Cortex of kidney (tissue), 1 donor: ENCODE measurements at places on chromosomes 7 and 10.

DNA sequence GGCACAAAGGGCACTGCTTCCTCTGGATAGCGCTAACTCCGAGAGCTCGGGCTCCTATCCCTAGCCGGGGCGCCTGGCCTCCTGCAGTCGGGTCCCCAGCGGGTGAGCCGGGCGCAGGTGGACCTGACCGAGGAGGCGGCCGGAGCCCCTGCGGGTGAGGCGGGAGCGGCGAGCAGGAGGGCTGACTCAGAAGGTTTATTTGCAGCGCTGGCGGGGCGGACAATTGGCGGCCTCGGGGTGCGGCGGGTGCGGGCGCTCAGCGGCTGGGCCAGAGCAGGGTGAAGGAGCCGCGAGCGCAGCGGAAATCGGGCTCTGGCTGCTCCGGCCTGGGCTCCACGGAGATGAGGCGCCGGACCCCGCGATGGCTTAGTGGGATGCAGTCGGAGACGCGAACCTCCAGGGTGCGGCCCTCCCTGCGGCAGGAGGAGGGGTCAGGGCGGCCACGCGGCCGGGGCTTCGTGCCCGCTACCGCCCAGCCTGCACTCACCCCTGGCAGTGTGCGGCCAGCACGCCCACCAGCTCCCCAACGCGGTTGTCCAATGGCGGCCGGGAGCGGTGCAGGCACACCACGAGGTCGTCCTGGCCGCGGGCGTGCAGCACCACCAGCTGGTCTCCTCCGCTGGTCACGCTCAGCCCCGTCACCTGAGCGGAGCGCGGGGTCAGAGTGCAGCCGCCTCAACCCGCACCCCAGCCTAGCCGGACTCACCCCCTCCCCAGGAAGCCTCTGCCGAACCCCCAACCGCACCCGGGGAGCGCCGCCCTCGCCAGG lies 16.1 kb downstream of the MYO1G start:
- DNase-seq = no peak

DNA sequence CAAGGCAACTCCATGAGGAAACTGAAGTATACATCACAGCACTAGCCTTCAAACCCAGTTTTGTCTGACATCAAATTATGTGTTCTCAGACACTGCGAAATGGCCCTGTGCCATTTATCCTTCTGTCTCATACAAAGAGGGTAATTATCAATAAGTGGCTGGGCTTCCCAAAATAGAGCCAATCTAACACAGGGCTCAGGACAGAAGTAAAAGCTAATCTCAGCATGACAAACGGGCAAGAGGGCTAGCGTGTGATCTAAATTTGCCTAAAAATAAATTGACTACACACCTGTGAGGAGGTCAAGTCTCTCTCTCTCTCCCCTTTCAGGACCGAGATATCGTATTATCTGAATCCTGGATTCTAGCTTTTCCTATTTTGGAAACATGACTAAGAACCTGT lies 67.2 kb downstream of the DGKB start:
- DNase-seq = no peak

DNA sequence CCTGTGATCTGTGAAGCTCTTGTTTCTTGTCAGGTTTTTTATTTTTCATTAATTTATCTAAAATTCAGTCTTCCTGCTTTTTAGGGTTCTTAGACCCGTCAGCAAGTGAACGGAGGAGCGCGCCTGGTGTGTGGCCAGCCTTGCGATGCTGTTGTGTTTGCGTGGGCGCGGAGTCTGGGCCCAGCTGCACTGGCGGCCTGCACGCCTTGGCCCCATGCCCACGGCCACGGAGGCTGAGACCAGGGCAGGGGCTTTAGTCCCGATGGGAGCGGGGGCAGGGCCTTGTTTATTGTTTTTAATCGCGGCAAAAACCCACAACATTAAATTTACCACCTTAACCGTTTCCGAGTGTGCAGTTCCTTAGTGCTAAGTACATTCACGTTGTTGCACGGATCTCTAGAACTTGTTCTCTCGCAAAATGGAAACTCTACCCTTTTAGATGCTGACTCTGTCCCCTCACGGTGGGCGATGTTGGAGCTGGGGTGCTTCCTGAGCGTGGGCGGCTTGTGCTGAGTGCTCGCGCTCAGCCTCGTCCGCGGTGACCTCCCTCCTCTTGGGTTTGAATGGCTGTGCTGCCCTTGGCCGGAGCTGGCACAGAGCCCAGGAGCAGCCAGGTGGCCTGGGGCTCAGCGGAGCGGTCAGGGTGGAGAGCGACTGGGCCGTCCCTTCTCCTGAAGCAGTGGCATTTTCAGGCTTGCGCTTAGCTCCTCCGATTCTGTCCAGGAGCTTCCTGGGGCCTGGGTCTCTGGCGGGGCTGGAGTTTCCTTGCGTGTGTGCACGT lies 69.1 kb downstream of the INPP5A start:
- DNase-seq = no peak

DNA sequence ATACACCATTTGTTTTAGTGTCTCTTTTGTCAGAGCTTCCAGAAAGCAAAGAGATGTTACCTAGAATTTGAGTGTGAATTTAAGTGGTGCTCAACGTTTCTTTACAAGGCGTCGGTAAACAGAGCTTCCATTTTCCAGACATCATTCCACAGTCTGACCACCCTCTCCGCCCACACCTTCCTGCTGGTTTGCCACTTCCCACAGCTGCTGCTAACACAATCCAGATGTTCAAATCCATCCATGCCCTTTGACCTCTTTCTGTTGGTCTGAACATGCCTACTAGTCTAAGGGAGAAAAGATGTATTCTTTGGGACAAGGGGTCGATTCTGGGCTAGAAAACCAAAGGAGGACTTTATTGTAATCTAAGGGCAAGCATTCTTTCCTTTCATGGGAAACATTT lies 86.1 kb downstream of the FAM107B start:
- DNase-seq = no peak

DNA sequence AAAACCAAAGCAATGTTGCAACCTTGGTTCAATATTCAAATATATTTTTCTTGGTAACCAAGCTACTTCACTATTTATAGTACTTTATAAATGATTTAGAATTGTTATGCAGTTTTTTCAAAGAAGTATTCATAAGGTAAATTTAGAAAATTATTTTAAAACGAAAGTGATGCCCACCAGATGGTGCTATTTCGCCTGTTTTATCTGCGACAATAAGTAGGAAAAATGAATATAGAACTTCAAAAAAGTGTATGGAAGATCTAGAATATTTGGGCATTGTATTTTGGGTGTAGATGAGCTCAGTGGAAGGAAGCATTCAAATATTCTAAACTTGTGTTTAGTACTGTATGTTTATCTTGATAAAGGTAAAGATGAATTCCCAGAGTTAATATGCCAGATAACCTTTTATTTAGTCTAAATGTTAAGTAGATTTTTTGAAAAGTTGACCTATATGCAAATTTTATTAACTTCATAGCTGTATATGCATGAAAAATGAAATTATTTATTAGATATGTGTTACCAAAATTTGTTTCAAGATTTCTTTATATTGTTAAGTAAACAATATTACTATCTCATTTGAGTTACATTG lies 93.2 kb downstream of the ADK start:
- DNase-seq = no peak

DNA sequence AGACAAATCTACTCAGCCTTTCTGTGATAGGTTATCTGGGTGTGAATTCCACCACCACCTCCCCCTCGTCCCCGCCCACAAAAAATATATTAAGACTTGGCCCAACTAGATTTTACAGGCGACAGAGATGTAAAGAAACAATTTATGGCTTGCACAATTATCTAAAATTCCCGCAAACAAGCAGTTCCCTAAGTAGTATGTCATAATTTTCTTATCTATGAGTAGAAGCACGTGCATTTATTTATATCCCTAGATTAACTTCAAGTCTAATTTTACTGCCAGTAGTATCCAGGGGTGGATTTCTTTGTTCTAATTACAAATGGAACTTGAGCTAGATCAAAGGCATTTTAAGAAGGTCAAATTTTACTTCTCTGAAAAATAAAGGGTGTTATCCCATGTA lies 1.7 kb downstream of the TSPAN12 start:
- no peak for DNase-seq

DNA sequence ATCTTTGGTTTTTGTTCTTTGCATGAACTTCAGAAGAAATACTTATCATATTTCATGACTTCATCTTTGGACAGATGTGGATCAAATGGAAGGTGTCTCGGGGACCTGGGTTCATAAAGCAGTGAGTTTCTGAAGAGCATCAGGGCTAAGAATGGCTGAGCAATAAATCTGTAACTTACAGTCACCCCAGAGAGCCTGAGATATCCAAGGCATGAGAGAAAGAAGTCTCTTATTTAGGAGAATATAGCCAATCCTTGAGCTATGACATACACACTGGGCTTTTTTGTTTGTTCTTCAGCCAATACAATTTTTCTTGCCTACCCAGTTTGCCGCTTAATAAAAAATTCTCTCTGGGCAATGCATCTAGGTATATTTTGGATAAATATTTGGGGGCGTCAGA lies 252.6 kb upstream of the INHBA start:
- no peak for DNase-seq

DNA sequence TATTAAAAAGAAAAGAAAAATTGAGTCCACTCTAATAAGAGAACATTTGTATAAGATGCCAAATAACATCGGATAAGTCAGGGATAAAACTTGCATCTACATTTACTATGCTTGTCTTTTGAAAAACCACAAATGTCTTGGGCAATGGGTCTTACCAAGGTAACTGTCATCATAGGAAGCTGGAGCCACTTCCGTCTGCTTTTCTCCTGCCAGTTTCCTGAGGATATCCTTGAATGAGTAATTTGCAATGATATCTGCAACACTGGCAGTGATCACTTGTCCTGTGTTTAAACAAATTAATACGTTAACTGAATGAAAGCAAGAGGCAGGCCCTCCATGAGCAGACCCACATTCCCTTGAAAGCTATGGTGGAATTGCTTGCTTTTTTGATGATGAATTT lies 47.3 kb downstream of the ITGA8 start:
- DNase-seq = no peak

GRCh38 chr7:98995111-98995510 lies 116.8 kb downstream of the TRRAP start:
- DNase-seq = no peak

GRCh38 chr7:22771194-22771871 lies 44.3 kb downstream of the IL6 start:
- DNase-seq = no peak

GRCh38 chr7:24133691-24134090 lies 150.3 kb upstream of the NPY start:
- DNase-seq = no peak

DNA sequence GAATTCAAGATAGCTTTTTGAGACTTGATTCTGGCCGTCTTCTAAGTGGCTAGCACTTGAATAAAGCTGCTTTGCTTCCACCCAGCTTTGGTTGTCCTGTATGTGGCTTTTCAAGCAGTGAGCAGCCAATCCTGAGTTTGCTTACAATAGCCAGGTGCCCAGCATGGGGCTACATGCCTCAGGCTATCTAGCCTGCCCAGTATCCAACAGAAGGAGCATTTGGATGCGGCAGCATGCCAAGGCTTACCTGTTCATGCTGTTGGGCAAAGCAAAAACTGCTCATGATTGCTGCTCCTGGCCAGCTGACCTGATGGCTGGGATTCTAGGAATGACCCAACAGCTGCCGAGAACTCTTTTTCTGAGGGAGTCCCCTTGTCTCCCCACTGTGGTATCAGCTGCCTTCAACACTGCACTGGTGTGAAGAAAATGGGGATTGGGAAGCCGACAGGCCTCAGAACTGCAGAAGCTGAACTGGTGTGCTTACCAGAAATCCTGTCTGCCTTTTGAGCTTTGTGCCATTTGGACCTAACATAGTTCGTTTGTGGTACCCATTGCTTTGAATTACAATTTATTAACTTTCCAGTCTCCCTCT lies 618.9 kb upstream of the IGFBP3 start:
- no peak for DNase-seq

DNA sequence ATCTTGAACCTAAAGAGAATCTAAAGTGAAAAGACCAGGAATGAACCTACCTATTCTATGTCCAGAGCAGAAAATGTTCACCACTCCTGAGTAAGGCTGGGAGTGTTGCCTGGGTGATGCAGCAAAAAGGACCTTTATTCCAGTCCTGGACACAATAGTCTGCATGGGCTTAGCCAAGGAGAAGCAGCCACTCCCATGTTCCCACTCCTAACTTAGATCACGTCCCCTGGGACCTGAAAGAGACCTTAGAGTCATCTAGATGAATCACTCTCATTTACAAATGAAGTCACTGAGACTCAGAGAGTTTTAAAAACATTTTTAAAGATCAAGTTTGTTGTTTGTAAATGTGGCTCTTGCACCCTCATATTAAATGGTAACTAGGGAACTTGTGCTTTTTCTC lies 763.4 kb downstream of the KCNMA1 start:
- DNase-seq = no peak

- no peak for DNase-seq
Observed at GRCh38 chr7:140342727-140343514, 55.4 kb downstream of the SLC37A3 start.

DNA sequence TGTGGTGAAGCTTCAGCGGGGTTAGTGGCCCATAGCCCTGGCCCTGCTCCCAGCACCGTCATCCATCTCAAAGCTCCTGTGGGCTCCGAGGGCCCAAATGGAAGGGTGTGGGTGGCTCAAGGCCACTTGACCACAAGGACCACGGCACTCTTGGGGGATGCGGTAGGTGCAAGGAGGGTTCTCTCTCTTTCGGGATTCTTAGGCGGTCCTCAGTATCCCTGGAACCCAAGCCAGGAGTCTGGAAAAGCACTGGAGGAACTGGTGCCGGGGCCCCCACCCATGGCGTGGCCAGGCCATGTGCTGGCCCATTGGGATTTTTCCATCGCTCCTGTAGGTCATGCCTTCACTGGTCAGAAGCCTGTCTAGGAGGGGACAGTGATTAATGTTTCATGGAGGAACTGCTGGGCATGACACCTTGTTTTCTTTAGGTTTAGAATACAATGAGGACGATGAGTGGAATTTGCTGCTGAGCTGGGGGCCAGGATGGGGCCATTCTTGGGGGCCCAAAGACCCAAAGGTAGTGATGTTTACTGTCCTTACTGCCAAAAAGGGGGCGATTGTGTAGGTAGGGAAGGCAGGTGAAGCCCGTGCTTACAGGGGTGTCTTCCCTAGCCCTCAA lies 16.7 kb downstream of the AQP1 start:
- no peak for DNase-seq

GRCh38 chr10:24900888-24901685 lies 51.3 kb downstream of the PRTFDC1 start:
- DNase-seq = no peak

DNA sequence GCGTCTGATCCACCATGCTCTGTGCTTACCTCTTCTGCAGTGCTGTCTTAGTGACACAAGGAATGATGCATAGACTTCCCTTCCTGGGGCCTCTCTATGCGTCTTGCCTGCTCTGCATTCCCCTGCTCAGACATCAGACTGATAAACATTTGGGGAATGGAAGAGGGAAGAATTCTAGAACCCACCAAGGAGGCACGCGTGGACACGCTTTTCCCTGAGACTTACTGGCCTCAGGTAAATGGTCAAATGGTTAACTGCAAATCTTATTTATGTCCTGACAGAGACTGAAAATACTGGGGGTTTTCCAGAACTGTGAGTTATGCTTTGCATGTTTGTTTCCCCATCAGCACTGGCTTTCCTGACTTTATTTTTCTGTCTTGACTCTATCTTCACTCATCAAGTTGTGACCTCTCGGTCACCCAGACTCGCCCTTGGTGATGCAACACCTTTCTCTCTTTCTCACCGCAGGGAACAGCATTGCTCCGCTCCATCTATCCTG lies 285.9 kb upstream of the FZD8 start:
- no peak for DNase-seq

GRCh38 chr7:22851145-22851544 lies 28.5 kb upstream of the TOMM7 start:
- no peak for DNase-seq
